ENCODE measurements at places on chromosomes 7 and 10. TPM values are rescaled to one million over a fixed set of nuclear protein-coding genes. Genes with fewer than 3 reads are reported as not detected.

The EEF1AKMT2 gene
- 18.6 TPM for total RNA-seq

The SPDYE18 gene
- not detected for total RNA-seq

The CHAT gene
- total RNA-seq = not detected

The PDCD4 gene
- total RNA-seq = 133 TPM

The RAB18 gene
- total RNA-seq = 129 TPM

The HMX3 gene
- not detected for total RNA-seq

The PILRA gene
- total RNA-seq = 0.65 TPM

The PRPS1L1 gene
- total RNA-seq = not detected

The MKI67 gene
- total RNA-seq = 81.4 TPM

The GNAT3 gene
- total RNA-seq = not detected

The CALHM3 gene
- not detected for total RNA-seq

The GIMAP8 gene
- not detected for total RNA-seq

The GSTK1 gene
- 69.7 TPM for total RNA-seq

The HABP2 gene
- total RNA-seq = not detected

The ZNF12 gene
- total RNA-seq = 22.1 TPM

The TMEM72 gene
- total RNA-seq = not detected

The DYNC1I1 gene
- total RNA-seq = not detected

The MOGAT3 gene
- not detected for total RNA-seq

The WASHC2A gene
- 19.3 TPM for total RNA-seq

The SPDYE2 gene
- 0.22 TPM for total RNA-seq

The CHST12 gene
- 9.8 TPM for total RNA-seq

The TRIM8 gene
- 78.1 TPM for total RNA-seq

The CACUL1 gene
- total RNA-seq = 45.9 TPM

The RPEL1 gene
- total RNA-seq = not detected

The NACAD gene
- total RNA-seq = not detected

The WNT2 gene
- not detected for total RNA-seq

The SPDYE6 gene
- not detected for total RNA-seq

The FOXL3 gene
- not detected for total RNA-seq

The SPRN gene
- not detected for total RNA-seq

The RAB19 gene
- total RNA-seq = not detected

The COL13A1 gene
- total RNA-seq = 0.47 TPM

The OR9A4 gene
- not detected for total RNA-seq

The KNDC1 gene
- 2.4 TPM for total RNA-seq

The SEC31B gene
- 14.0 TPM for total RNA-seq

The TNS3 gene
- 33.3 TPM for total RNA-seq

The GPR37 gene
- total RNA-seq = 1.9 TPM

The FAM180A gene
- not detected for total RNA-seq

The FAM131B gene
- 0.25 TPM for total RNA-seq

The SAMD9L gene
- total RNA-seq = 3.9 TPM

The ZCCHC24 gene
- 2.8 TPM for total RNA-seq

The CPA2 gene
- total RNA-seq = not detected

The AGR2 gene
- 0.17 TPM for total RNA-seq

The TAS2R3 gene
- total RNA-seq = 2.7 TPM

The PLOD3 gene
- 134 TPM for total RNA-seq

The POU6F2 gene
- total RNA-seq = 0.19 TPM

The PBLD gene
- total RNA-seq = 5.6 TPM

The UTF1 gene
- not detected for total RNA-seq

The AKR1D1 gene
- total RNA-seq = not detected

The CHST15 gene
- 38.8 TPM for total RNA-seq

The AKR1C8 gene
- not detected for total RNA-seq

The MYOZ1 gene
- not detected for total RNA-seq

The STARD3NL gene
- 24.5 TPM for total RNA-seq

The HOXA1 gene
- total RNA-seq = 5.6 TPM

The NKX1-2 gene
- 0.35 TPM for total RNA-seq

The CDH23 gene
- 0.07 TPM for total RNA-seq

The FAM24B gene
- 17.1 TPM for total RNA-seq

The LYZL1 gene
- total RNA-seq = not detected
